ENCODE measurements at places on chromosomes 6 and 20.

DNA sequence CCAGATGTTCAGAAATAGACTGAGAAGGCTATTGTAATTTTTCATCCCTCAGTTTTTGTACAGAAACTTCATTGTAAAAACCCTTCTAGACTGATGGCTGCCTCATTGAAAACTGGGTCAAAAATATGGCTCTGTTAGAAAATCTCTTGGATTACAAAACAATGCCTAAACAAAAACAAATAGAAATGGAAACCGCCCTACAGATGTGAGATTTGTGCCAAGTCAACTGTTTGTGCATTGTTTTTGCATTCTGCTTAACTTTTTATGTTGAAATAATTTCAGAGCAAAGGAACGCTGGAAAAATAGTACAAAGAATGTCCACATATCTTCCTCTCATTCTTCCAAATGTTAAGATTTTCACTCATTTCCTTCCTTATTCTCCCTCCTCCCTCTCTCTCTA lies 425.1 kb downstream of the FOXA2 start:
- DNase-seq, result no peak

DNA sequence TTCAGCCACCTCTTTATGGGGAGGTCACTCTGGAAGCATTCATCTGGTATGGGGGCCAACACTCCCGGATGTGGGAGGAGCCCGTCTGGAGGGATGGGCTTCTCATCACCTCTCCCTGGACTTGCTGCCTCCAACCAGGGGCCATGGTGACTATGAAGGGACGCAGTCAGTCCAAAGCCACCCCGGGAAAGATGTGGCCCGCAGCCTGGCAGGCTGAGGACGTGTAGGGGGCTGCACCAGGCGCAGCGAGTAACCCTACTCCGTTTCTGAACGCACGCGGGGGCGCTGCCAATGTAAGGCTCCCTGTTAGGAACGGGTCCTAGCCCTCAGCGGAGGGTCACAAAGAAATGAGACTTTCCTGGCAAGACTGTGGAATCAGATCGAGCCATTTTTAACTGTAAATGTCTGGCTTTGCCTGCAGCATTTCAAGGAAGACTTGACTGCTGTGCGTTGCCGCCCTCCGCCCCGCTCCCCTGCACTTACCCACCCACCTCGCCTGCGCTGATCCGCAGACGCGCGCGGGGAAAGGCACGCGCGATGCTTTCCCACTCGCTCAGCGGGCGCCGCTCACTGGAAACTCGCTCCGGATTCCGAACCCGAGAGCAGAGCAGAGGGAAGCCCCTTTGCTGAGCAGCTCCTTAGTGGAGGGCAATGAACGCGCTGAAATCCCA lies 55.1 kb downstream of the IL20RA start:
- DNase-seq, result no peak

DNA sequence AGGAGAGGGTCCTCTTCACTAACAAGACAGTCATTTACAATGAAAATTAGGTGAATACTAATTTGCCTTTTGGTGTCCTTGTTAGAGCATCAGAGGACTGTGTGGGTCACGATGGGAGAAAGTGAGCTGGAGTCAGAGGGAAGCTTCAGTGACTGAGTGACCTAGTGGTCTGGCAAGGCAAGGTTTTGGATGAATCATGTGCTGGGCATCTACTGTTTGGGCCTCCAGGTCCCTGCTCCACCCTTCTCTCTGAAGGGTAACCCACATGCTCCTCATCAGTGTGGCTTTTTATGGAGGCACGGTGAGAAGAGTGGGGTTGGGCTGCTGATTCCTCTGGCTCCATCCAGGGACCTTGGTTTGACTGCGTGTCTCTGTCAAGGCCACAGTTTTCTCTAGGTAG lies 60.5 kb upstream of the EXOC2 start:
- no peak for DNase-seq

DNA sequence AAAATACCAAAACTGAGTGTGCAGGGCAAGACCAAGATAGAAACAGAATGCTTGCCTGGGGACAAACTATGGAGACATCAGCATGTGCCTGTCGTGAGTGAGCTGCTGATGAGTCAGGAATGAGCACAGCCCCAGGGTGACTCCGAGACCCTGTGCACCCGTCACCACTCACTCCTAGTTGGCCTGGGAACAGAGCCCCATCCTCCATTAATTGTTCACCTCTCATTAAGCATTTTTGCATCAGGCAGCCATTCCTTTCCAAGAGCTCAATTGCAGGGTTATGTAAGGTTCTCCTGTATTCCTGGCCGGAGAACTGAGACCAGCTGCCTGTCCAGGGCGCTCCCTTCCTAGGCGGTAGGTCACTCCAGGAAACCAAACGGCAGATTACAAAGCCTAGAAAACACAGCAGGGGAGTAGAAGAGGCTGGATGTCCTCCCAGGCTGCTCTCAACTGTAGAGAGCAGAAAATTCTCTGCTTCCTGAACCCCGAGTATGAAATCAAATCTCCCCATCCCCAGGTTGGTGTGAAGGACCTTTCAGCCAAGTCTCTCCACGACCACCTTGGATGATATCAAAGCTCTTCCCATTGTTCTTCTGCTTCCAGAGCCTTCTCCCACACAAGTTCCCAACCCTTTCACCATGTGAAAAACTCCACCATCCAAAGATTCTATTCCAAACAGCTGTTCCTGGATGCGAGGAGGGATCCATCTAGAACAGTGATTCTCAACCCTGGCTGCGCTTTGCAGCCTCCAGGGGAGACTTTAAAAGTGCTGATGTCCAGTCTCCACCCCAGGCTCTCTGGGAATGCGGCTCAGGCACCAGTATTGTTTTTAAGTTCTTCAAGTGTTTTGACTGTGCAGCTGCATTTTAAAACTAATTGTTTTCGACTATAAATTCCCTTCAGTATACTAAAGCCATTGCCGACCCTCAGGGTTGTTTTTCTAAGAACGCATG lies 532.6 kb upstream of the JARID2 start:
- no peak for DNase-seq

- no peak for DNase-seq
These were observed 146.2 kb upstream of the MLN start for GRCh38 chr6:33949877-33950435.

GRCh38 chr6:108102965-108103364 lies 28.4 kb upstream of the OSTM1 start:
- no peak for DNase-seq

- no peak for DNase-seq
These were observed 1.1 kb upstream of the SYTL3 start for GRCh38 chr6:158648682-158649131.
